CD8-positive, alpha-beta T cell (primary cell): ENCODE measurements at places on chromosomes 7 and 10. TPM values are rescaled to one million over a fixed set of nuclear protein-coding genes. Genes with fewer than 3 reads are reported as not detected.

CUZD1 gene
- total RNA-seq: 0.33 TPM

LRIT2 gene
- not detected for total RNA-seq

ITPRID1 gene
- total RNA-seq: not detected

MPP7 gene
- 23.1 TPM for total RNA-seq

DNA sequence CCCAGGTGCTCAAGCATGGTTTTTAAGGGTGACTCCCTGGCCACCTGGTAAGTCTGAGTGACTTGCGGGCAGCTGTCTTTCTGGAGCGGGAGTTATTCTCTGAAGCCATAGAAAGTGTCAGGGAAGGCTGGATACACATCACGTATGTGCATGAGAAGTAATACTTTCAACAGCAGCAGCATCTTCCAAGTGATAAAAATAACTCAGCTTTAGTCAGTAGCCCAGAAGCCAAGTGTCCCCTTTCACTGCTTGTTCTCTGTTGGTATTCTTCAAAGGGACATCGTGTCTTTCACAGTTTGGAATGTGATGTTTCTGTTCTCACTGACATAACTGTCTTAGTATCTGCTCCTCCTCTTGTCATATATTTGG, 97.6 kb downstream of the KIAA1217 start:
- DNase-seq: no peak

GRCh38 chr10:101960879-101961395, 95.0 kb downstream of the ARMH3 start:
- no peak for DNase-seq

DNA sequence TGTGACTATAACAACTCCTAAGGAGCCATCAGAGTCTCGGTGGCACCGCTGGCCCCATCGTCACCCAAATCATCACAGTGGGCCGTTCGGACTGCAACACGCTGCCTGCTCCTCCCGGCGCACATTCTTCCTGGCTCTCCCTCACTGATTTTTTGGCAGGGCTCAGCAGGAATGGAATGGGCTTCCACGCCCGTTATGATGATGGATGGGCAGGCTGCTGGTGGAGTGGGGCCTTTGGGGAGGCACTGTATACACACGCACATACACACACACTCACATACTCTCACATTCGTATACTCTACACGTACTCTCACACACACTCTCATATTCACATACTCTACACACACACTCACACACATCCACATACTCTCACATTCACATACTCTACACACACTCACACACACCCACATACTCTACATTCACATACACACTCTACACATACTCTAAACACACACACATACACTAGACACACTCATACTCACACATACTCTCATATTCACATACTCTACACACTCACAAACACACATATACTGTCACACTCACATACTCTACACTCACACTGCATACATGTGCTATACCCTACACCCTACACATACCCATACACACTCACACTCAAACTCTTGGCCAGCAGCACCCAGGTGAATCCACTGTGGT, 99.8 kb downstream of the KCNMA1 start:
- DNase-seq: no peak

GRCh38 chr10:28680358-28680752, 3.0 kb downstream of the BAMBI start:
- no peak for DNase-seq

DNA sequence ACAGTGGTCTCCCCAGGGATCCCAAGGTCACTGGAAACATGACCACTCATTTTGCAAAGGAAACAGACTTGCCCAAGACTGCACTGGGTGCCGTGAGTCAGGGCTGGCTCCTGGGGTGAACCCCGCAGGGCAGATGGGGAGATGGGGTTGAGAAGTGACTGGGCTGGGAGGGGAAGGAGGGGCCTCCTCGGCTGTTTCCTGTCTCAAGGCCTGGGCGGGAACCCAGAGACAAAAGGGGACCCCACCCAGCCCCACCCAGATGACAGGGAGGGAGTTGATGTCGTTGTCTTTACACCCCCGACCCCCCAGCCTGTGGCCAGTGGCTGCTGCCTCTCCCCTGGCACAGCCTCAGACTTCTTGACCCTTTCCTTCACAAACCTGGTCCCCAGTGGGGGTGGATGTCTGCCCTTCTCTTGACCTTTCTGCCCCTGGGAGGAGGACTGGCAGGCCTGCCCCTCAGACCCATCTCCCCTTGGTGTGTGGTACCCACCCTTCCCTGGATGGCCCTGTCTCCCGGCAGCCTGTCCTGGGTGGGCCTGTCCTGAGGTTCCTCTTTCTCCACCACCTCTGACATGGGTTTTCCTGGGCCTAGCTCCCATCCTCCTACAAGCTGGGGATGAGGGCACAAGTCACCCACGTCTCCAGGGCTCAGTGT, 1.4 kb downstream of the MYO1G start:
- peak; percentile 79 for DNase-seq

DNA sequence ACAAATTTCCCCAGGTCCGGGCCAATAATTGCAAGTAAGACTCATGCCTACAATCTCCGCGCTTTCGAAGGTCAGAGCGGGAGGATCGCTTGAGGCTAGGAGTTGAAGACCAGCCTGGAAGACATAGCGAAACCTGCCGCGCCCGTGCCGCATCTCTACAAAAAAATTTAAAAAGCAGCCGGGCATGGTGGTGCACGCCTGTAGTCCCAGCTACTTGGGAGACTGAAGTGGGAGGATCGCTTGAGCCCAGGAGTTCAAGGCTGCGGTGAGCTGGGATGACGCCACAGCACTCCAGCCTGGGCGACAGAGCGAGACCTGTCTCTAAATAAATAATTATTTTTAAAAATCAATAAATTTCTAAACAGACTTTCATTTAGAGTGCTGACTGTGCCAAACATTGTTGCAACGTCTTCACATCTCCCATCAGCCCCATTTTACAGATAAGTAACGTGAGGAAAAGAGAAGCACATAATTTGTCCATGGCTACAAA, 494 bp upstream of the CFAP43 start:
- no peak for DNase-seq

DNA sequence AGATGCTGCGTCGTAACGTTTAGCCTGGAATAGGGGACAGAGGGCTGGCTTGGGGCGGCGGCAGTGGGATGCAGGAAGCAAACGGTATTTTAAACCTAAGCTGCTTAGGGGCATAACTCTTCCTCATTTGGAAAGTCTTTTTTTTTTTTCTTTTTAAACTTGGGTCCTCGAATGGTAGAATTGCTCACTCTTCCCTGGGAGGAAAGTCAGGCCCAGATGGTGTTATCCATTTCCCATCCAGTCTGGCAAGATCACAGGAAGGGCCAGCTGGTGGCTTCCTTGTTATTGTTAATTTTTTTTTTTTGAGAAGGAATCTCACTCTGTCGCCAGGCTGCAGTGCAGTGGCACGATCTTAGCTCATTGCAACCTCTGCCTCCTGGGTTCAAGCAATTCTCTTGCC, 56.6 kb downstream of the TMEM209 start:
- no peak for DNase-seq

GRCh38 chr7:45515346-45515745, 58.8 kb upstream of the ADCY1 start:
- no peak for DNase-seq

DNA sequence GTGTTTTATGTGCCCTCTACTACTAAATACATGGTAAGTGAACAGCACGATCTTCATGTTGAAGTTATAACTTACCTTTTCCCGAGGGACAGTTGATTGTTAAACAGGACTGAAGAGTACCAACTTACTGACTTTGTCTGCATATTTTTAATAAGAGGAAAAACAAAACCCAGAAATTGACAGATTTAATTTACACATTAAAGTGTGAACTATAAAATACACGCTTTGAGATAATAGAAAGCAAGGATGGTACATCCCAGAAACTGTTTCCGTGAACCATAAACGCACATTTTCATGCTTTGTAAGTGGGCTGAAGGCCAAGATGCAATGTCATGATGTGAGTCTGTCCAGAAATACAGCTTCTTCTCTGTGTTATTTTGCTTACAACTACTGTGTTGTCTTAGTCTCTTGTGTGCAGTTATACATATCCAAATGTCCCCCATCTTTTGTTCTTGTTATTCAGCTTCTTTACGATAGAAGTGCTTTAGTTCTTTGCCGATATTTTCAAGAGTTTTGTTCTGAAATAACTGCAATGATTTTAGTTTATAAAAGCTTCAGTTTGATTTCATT, 190.1 kb downstream of the MLLT10 start:
- no peak for DNase-seq

- peak; percentile 10 for DNase-seq
These were observed 97.2 kb downstream of the SLC25A13 start for GRCh38 chr7:96224685-96225084.

GRCh38 chr7:7696458-7697119, 21.8 kb downstream of the RPA3 start:
- DNase-seq: no peak

DNA sequence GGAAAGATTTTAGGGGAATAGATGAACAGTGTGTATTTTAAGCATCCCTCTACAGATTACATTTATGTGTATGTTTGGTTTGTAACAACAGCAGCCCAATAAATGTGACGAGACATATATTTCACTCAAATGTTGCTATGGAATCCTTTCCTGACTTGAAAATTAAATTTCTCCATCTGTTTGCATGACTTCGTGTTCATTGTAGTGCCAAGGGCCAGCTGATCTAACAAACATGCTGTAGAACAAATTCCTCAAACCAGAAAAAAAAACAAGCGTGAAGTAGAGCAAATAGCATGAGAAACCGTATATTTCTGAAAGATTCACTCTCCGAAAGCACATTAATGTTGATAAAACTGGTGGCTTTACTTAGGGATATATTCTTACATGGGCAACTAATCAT, 87.8 kb downstream of the NRCAM start:
- DNase-seq: no peak

- no peak for DNase-seq
These were observed 457.4 kb downstream of the MDFIC start for GRCh38 chr7:115379321-115379720.

GRCh38 chr7:155280446-155281397, 17.0 kb upstream of the INSIG1 start:
- no peak for DNase-seq

DNA sequence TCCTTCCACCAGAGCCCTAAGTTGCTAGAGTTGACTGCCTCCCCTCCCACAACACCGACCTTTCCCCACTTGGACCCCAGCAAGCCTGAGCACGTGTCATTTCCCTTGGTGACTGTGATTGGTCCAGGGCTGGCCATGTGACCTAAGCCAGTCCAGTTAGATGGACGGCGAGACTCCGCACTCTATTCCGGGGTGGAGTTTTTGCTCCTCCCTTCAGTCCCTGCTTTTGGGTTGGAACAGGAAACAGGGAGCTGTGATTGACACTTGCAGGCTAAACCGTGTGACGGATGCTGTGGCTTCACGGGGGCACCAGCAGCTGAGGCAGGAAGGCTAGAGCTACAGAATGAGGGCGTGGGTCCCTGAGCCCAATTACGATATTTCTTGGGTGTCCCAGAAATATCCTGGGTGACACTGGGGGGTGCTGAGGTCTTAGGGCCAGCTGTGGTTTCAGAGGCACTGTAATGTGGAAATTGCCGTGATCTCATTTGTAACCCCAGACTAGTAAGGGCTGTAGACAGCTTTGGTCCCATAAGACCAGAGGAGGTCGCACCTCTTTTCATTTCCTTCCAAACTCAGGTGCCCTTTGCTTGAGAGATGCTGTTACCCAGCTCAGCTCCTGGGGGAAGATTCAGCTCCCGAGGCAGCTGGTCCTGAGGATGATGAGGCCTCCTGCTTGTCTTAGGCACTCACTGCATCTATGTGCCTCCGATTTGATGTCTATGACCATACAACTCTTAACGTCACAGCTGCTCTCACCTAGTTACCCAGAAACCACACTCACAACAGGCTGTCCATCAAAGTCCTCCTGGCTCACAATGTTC, 102.7 kb upstream of the NPTX2 start:
- peak; percentile 79 for DNase-seq

DNA sequence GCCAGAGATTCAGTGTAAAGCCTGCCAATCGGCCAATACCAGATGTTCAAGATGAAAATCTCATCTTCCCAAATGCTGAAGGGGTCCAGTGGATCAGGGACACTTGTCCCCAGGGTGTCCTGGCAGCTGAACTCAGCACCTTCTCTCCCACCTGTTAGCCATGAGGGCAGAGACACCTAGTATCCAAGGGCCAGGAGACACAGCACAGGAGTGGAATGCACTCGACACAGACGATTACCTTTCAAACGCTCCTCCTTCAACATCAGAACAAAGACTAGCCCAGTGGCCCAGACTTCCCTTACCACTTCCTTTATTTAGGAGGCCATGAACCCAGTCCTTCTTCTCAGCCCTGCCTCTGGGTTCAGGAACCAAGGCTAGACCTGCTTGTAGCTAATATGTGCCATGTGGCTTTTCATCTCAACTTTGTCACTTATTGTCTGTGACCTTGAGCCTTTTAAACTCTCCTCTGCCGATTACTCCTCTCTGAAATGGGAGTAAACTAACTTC, 180.3 kb upstream of the PLXNA4 start:
- no peak for DNase-seq

DNA sequence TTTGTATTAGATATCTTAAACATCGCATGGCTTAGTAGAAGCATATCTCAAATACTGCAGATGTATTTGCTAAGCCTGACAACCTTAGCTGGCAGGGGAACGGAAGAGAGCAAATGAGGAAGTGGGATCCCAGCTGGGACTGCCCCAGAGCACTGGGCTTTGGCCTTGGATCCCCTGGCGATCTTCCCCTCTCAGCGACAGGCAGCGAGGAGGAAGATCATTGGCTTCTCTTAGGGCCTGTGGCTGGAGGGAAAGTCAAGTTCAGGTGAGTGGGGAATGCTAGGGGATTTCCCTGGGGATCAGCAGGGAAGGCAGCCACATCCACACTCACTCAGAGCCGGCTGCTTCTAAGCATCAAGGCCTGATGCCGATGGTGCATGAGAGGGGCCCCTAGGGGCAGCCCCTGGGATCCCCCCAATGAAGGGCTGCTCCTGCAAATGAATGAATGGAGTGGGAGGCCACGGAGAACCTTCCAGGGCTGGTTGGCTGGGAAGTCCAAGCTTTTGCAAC, 42.0 kb downstream of the LYZL2 start:
- DNase-seq: no peak

DNA sequence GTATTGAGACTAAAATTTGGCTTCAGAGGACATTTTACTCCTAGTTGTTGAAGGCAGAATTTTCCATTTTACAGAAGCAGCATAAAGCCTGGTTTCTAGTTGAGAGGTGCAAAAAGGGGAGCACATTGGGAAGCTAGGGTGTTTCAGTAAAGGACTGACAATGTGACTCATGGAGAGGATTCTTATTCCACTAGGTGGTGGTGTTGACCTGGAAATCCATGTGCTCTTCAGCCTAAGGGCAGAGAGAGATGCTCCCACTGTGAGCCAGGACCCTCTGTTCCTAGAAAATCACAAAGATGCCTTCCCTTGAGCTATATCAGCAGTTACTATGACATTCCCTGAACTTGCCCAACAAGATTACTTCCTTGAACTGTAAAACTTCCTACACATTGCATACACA, 687.8 kb downstream of the IPMK start:
- DNase-seq: no peak
